ENCODE measurements at places on chromosomes 4 and X. TPM values are rescaled to one million over a fixed set of nuclear protein-coding genes. Genes with fewer than 3 reads are reported as not detected.

DNA sequence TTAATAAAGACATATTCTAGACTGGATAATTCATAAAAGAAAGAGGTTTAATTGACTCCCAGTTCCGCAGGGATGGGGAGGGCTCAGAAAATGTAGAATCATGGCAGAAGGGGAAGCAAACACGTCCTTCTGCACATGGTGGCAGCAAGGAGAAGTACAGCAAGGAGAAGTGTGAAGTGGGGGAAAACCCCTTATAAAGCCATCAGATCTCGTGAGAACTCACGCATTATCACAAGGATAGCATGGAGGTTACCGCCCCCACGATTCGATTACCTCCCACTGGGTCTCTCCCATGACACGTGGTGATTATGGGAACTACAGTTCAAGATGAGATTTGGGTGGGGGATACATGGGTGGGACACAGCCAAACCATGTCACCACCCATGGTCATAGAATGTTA lies 58.3 kb downstream of the MTNR1A start:
- no peak for DNase-seq

- DNase-seq = no peak
Measured at GRCh38 chr4:129314781-129315180, 218.8 kb downstream of the C4orf33 start.

GRCh38 chrX:123964156-123964834 lies 2.8 kb downstream of the STAG2 start:
- no peak for DNase-seq

- DNase-seq = no peak
Measured at GRCh38 chr4:183544109-183544508, 39.3 kb downstream of the ING2 start.

Gene KLKB1
- 0.96 TPM for total RNA-seq

DNA sequence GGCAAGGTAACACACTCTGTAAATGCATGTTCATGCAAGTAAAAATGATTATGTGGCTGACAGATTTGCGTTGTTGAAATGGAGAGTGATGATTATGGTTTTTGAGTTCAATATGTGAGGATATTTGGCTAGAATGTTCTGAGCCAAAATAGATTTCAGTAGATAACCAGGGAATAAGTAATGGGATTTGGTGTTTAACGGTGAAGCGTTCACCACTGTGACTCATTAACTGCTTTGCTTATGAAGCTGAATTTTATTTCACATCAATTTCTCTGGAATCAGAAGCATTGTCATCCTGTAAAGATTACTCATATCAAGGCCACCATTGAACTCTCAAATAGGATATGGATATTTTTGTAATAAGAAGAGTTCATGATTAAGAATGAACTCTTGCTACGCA lies 11.7 kb downstream of the AFP start:
- no peak for DNase-seq

Gene CCDC149
- total RNA-seq = 18.6 TPM

Gene ADAM29
- 2.3 TPM for total RNA-seq

All from breast epithelium (tissue), 4 donors.